Thoracic aorta (tissue), 2 donors: ENCODE measurements at places on chromosomes 2 and 18.

DNA sequence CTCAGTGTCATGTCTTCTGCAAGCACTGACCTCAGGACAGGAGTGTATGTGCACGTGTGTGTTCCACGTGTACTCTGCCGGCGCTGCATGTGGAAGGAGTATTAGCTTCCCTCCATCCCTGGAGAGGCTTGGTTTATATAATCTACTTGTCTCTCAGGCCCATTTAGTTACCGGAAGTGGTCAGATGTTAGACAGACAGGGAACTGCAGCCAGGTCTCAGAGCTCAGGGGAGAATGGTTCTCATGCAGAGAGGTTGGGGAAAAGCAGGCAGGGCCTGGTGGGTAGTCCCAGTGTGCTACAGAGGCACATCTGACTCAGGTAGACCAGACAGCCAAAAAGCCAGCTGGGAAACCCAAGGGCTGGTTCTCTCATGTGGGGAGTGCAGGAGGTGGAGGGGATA, 167.9 kb downstream of the CTIF start:
- H3K27me3 ChIP-seq = no peaks in the 10 kb centered on the region
- DNase-seq = no peak
- no peak overlapping the region for H3K27ac ChIP-seq
- H3K4me3 ChIP-seq = no peak overlapping the region
- no peaks in the 10 kb centered on the region for H3K36me3 ChIP-seq

DNA sequence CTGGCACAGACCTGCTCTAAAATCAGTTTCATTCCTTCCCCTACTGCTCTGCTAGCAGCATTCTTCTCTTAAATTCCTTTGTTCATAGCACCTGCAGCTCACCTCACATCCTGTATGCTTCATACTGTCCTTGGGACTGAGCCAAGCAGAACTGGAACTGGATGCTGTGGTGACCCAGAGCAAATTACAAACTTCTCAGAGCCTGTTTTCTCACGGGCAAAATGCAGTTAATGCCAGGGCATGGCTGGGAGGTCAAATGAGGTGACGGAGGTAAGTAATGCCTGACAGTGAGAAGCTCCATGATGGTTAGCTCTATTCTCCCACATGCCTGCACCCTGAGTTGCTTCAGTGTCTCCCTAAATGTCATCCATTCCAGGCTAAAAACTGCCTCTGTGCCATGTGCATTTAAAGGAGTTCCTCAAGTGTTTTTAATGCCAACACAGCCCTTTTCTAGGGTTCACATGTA, 29.7 kb downstream of the C2orf42 start:
- DNase-seq = no peak
- H3K27me3 ChIP-seq = no peaks in the 10 kb centered on the region
- H3K27ac ChIP-seq = no peak overlapping the region
- H3K4me3 ChIP-seq = no peak overlapping the region
- peaks cover 17% of the 10 kb centered on the region for H3K36me3 ChIP-seq

DNA sequence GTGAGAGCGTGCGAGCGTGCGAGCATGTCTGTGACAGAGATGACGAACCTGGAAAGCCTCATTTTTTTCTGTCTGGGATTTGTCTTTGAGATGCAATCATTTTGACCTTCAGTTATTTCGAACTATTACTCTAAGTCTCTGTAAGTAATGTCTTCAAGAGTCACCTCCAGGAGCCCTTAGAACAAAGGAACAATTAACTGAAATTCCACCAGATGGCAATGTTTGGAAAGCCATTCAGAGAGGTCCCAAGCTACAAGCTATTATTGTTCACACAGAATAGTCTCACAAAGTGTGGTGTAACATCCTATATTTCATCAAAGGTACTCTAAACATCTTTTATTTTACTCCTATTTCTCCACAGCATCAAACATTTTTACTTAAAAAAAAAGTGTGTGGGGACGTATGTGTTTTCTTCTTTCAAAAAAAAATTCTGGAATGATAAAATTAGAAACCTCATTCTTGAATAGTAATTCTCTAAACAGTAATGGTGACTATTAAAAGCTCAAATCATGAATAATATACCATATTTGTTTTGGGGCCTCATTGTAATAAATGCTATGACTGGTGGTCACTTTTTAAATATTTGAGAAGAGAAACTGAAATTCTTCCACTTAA, 35.1 kb upstream of the MAPRE2 start:
- H3K4me3 ChIP-seq = no peak overlapping the region
- no peaks in the 10 kb centered on the region for H3K36me3 ChIP-seq
- no peak for DNase-seq
- H3K27ac ChIP-seq = no peak overlapping the region
- H3K4me1 ChIP-seq = no peaks in the 10 kb centered on the region

DNA sequence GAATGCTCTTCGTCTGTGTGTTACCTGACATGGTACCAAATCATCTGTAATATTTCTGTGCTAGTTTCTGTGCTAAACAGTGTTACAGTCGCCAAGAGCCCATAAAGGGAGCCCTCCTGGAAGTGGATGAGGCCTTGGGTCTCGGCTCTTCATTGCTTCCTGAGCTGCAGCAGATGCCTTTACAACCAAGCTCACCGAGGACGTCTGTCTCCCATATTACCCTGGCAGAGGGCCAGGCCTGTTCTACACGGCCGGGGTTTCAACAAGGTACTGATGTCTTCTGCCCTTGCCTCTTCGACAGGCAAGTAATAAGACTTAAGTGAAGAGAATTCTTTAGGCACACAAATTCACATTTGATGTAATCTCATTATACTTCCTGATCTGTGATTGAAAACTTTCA, 16.8 kb downstream of the RPL31 start:
- no peak for DNase-seq
- H3K36me3 ChIP-seq = peaks cover 5% of the 10 kb centered on the region
- H3K4me3 ChIP-seq = no peak overlapping the region

- H3K4me1 ChIP-seq = no peaks in the 10 kb centered on the region
- no peaks in the 10 kb centered on the region for H3K27me3 ChIP-seq
- no peak overlapping the region for H3K4me3 ChIP-seq
These were observed 153.0 kb downstream of the KLHL29 start for GRCh38 chr2:23537991-23538390.

GRCh38 chr2:1655461-1655860, 88.9 kb downstream of the PXDN start:
- peaks cover 78% of the 10 kb centered on the region for H3K4me1 ChIP-seq
- no peak for DNase-seq

GRCh38 chr18:70489986-70490933, 201.4 kb downstream of the SOCS6 start:
- H3K4me1 ChIP-seq = no peaks in the 10 kb centered on the region
- no peaks in the 10 kb centered on the region for H3K27me3 ChIP-seq
- no peak for DNase-seq
- H3K36me3 ChIP-seq = no peaks in the 10 kb centered on the region
- no peak overlapping the region for H3K4me3 ChIP-seq
